ENCODE measurements at places on chromosomes 5 and 9.
A peak's percentile ranks its signal among the peaks of the same experiment; 100 is the strongest.

- no peak for DNase-seq
Observed at GRCh38 chr5:37840053-37841034, 503 bp upstream of the GDNF start.

- DNase-seq, result no peak
Observed at GRCh38 chr5:6505783-6506557, 57.3 kb downstream of the UBE2QL1 start.

DNA sequence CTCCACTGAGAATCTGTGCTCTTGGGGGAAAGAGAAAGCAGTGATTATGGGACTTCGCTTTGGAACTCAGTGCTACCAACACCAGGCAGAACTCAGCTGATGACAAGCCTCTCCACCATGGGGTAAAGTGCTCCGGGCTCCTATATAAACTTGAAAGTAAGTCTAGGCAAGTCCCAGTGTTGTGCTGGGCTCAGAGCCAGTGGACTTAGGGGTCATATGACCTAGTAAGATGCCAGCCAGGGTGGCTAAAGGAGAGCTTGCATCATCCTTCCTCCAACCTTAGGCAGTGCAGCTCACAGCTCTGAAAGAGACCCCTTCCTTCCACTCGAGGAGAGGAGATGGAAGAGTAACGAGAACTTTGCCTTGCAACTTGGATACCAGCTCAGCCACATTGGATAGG is 35.1 kb upstream of the FREM1 start:
- DNase-seq, result no peak

DNA sequence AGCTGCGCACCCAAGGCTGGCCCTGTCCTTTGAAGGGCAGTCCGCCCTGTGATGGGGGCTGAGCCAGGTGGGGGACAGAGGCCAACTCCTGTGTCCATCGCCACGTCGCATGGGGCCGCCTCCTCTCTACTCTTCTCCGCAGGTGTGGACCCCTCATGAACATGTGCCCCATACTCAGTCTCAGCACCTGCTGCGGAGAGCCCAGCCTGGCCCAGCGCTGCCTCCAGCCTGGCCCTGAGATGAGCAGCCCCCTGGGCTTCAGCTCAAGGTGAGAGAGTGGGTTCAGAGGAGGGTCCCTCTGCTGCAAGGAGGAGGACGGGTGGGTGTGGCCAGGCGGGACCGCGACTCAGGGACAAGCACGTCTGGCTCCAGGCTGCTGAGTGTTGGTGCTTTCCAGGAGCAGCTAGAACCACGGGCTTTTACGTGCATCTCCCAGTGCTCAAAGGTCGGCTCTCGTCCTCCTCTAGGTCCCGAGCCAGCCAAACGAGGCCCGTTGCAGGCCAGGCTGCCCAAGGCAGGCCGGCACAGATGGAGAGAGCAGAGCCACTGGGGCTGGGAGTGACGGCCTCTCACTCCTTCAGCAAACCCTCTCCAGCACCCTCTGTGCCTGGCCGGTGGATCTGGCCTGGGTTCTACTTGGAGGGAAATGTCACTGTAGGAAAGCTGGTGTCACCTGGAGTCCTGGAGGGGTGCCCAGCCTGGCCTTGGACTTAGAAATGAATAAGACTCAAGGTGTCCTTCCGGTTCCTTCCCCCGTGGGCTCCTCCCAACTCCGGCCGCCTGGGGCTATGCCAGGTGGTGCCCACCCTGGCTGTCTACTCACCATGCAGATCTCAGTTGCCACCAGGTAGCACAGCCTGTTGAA is 48.9 kb upstream of the RNF130 start:
- peak; percentile 44 for DNase-seq

- no peak for DNase-seq
Observed at GRCh38 chr9:76403352-76403751, 9.1 kb upstream of the RFK start.

DNA sequence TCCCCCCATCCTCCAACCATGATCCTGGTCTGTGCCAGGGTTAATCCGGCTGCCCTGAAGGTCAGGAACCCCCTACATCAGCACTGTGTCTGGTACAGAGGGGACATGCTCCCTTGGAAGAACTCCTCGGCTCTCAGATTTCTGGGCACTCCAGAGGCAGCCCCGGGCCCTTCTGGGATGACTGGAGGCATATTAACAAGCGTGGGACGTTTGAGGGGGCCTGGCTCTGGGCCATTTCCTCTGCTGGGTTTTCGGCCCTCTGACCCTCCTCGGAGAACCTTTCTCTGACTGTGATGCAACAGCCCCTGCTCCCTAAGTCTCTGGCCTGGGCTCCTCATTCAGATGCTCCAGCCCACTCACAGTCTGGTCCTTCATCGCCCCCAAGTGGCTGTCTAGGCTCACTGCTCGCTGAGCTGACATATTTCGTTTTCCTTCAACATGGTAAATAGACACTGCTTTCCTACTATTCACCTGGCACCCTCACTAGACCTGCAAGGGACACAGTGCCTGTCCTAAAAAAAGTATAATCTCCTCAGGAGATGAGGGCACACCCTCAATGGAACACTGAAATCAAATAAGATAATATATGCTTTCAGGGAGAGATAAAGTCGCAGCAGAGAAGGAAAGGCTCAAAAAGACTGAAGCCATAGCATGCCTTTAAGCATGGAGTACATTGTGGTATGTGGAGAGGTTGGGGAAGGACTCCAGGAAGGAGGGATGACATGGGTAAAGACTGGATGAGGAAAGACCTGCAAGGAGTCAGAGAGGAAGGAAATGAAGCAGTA is 404.7 kb upstream of the TRPC7 start:
- DNase-seq, result peak; percentile 66

DNA sequence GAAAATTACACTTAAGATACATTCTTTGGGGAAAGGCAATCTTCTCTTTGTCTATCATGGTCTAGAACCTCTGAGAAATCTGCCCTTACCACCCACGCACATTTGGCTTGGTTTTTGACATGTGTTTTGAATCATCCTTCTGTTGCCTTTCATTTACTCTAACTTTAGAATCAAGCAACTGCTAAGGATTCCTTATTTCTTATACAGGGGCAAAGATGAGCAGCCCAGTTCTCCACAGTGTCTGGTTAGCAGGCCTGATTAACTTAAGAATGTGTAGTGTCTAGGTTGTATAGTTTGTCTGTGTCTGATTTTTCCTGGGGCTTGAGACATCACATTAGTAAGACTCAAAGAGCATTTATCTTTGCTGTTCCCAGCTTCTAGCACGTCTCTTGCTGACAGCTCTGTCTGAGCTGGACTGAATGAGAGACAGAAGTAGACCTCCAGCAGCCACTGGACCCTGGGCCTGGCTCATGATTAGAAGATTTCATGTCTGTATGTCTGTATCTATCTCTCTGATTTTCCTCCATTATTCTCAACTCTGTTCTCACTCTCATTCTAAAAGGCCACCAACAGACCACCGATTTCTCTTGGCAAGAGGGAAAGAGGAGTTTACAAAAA is 31.8 kb upstream of the PCA3 start:
- no peak for DNase-seq

GRCh38 chr5:149585910-149586309 is 4.6 kb downstream of the ARHGEF37 start:
- DNase-seq, result no peak

DNA sequence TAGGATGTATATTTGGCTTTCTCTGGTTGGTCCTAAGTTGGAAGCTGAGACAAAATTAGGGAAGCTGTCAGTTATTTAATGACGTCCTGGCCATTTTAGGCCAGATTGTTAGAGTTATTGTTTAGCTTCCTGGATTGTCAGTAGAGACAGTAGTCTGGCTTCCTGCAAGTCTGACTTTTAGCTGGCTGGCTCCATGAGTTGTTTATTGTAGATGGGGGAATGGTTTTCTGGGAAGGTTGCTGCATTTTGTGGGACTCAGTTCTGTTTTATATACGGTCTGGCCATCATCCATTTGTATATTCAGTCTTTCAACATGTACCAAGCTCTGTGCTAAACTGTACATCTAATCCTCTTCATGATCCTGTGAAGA is 68.3 kb downstream of the SGCD start:
- no peak for DNase-seq

DNA sequence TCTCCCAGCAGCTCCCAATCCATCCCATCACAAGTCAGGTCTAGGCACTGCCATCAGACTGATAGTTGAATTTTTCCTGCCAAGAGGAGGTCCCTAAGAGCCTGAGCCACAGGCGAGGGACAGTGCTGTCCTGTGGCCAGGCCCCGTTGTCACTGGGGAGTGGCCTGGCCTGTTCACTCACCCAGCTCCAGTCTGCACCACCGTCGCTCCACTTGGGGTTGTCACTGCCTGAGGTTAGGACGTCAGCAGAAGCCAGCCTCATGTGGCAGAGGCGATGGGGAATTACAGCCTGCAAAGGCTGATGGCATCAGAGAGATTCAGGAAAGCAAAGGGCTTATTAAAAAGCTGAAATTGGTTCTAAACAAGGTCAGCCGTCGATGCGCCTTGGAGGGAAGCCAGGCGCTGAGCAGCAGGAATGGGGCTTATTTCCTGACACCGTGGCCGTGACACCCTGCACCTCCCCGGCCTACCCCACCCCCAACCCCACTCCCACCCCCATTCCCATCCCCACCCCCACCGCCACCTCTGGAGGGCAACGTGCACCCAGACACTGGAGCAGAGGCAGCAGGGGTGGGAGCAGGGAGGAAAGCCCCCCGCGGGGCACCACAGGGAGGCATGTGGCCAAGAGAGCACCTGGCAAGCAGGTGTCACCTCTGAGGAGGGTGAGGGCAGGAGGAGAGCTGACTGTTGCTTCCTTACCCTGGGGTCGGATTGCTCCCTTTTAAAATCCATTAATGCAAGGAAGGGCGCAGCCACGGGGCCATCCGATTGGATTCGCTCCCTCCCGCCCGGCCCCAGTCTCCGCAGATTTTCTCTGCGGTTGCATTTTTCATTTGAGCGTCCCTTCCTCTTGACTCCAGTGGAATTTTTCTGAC is 3.1 kb upstream of the DBH start:
- no peak for DNase-seq

DNA sequence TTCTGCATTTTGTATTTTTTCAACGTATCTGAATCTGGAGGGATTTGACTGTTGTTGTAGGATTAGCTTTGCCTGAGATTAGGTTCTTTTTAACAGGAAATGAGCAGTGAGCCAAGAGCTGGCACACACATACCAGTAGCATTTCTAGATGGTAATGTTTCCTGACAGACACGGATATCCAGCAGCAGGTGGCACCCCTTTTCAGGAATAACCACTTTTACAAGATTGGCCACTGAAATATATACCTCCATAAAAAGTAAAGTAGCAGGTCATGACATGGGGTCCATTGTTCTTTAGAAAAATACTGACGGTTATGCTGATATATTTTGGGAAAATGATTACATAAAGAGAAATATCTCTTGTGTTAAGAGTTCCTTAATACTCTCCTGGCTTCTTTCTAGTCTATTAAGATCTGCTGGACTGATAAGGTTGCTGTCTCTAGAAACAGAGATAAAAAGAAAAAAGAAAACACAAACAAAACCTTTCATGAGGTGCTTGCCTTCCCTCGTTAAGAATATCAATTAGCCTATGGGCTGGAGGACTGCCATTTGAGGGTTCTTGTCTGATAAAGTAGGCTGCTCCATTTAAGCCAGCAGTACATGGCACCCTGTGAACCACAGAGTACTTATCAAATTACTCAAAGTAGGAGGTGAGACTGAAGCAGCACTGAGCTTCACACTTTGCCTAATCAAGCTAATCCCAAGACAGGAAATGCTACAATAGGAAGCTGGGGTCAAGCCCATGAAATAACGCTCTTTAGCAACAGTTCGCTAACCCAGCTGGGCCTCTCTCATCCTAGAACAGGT is 101.6 kb upstream of the PCA3 start:
- no peak for DNase-seq

DNA sequence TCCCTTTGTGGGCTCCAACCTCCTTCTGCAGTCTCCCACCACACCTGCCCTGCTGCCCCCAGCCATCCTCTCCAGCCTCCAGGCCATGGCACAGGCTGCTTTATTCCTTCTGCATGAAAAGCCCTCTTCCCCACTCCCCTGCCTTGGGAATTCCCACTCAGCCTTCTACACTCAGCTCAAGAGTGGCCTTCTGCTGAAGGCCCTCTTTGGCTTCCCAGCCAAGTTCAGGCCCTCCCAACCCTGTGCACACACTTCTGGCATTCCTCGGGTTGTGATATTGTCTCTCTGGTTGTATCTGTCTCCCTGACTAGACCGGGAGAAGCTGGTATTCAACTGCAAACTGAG is 5.7 kb downstream of the SHB start:
- no peak for DNase-seq

GRCh38 chr9:111360881-111361280 is 30.9 kb upstream of the OR2K2 start:
- no peak for DNase-seq

DNA sequence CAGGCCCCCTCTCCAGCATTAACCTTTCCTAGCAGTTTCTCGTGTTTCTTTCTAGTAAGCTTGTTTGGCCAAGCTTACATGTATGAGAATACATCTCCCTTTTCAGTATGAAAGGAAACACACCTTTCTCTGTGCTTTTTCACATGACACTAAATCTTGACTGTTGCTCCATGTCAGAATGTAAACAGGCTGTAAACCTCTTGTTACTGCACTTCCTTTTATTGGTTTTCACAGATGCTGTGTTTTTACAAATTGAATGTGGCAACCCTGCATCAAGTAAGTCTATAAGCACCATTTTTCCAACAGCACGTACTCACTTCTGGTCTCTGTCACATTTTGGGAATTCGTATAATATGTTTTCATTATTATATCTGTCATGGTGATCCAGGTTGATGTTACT is 2.2 kb upstream of the CANX start:
- no peak for DNase-seq

GRCh38 chr5:41980870-41981269 is 55.8 kb downstream of the FBXO4 start:
- no peak for DNase-seq

DNA sequence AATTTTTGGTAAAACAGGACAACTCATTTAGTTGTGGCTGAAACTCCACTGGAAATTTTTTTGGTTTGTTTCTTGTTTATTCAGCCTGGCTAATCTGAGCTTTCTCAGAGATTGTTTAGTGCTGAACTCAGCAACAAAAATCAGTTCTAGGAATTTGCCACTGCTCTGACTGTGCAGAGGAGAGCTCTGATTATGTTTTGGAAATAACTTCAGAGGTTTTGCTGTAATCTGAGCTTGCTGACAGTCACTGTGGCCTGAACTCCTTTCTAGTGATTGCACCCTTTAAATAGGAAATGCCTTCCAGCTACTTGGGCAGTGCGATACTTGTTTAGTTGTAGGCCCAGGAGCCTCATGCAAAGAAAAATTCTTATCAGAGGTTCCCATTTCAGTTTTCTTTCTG is 60.2 kb downstream of the OSTF1 start:
- no peak for DNase-seq

Data from activated effector memory CD4-positive, alpha-beta T cell treated with anti-CD3 and anti-CD28 coated beads, Interleukin-2, amount 50 U/mL, for 16 hours (primary cell).